Suprapubic skin (tissue), 4 donors: ENCODE measurements at places on chromosomes 12 and 14. TPM values are rescaled to one million over a fixed set of nuclear protein-coding genes. Genes with fewer than 3 reads are reported as not detected.

DNA sequence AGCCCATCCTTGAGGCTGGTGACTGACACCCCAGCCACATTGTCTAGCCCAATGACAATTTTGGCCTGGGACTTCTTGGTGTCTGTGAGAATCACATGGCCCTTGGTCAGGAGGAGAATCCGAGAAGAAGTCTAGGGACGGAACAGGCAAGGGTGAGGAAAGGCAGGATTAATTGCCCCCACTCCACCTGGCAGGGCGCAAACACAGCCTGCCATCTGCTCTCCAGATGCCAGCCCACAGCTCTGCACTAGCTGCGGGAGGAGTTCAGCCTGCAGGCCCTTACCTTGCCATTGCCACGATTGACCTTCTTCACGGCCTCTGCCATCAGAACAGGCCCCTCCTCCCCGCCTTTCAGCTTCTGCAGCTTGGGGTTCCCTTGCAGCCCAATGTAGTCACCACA is 13.1 kb upstream of the TAC3 start:
- no peaks in the 10 kb centered on the region for H3K36me3 ChIP-seq
- H3K27ac ChIP-seq = no peak overlapping the region
- H3K4me1 ChIP-seq = peaks cover 8% of the 10 kb centered on the region
- H3K4me3 ChIP-seq = no peak overlapping the region
- no peaks in the 10 kb centered on the region for H3K27me3 ChIP-seq

- no peak for DNase-seq
- no peaks in the 10 kb centered on the region for H3K36me3 ChIP-seq
- H3K4me3 ChIP-seq = no peak overlapping the region
- H3K27ac ChIP-seq = no peak overlapping the region
Observed at GRCh38 chr14:40850191-40850590, 756.5 kb upstream of the LRFN5 start.

The CYP46A1 gene
- 0.47 TPM for total RNA-seq

The POTEG gene
- total RNA-seq = not detected

DNA sequence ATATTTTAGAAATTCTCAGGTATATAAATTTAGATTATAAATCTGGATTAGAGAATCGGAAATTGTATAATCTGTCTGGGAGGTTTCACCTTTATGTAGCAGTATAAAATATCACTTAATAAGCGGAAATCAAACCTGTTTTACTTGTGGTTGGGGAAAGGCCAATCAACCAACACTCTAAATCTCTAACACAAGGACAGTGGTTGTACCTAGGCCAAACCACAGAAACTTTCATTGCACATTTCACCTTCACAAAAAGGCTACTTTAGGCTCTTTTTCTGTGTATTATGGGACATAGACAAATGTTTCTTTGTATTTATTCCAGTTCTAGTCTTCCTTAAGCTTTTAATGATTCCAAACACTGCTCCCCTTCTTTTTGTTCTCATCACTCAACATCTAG is 19.8 kb downstream of the ERH start:
- H3K36me3 ChIP-seq = peaks cover 60% of the 10 kb centered on the region
- H3K27ac ChIP-seq = no peak overlapping the region
- DNase-seq = no peak
- H3K4me1 ChIP-seq = no peaks in the 10 kb centered on the region
- no peaks in the 10 kb centered on the region for H3K27me3 ChIP-seq

DNA sequence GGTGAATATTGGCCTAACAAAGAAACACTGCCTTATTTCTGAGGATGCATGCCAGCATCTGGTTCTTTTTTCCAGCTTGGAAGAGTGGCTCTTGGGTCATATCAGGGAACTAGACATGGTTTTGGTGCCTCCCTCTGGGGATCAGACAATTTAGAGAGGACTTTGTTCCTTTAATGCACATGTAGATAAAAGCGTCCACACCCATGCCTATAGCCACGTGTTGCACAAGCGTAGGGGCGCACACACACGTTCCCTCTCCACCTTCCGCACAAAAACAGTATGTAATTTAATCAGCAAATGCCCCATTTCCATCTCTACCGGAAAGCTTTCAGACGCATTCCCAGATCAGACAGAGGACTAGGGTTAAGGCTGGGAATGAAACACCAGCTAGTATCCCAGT is 61.7 kb upstream of the RIC8B start:
- no peak overlapping the region for H3K4me3 ChIP-seq
- no peaks in the 10 kb centered on the region for H3K36me3 ChIP-seq
- H3K27ac ChIP-seq = no peak overlapping the region
- DNase-seq = no peak

The CFAP54 gene
- not detected for total RNA-seq

DNA sequence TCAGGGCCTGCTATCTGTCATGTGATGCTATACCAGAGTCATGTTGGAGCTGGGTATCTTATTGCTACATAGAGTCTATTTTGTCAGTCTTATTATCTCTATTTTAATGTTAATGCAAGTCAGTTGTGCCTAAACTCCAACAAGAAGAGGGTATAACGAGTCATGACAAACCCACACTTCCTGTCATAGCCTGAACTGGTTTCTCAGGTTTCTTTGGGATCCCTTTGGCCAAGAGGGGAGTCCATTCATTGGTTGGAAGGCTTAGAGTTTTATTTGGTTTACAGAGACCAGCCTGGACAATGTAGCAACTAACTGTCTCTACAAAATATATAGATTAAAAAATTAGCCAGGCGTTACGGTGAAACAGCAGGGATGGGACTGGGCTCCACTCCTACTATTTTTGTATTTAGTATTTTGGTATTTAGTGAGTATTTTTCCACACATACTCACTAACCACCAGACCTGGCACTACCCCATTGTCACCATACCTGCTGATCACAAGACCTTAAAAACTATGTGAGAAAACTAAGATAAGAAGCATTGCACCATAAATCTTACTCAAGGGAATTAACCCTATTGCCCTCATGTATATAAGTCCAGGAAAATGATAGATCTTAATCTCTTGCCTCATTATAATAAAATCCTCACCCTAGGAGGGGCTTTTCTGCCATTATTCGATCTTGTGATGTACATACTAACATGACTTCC is 387.5 kb downstream of the IPO8 start:
- DNase-seq = no peak
- no peaks in the 10 kb centered on the region for H3K4me1 ChIP-seq
- no peak overlapping the region for H3K27ac ChIP-seq
- H3K4me3 ChIP-seq = no peak overlapping the region
- no peaks in the 10 kb centered on the region for H3K36me3 ChIP-seq

The KRT83 gene
- total RNA-seq = not detected

The RASSF9 gene
- 1.9 TPM for total RNA-seq

The OR6C74 gene
- total RNA-seq = not detected

DNA sequence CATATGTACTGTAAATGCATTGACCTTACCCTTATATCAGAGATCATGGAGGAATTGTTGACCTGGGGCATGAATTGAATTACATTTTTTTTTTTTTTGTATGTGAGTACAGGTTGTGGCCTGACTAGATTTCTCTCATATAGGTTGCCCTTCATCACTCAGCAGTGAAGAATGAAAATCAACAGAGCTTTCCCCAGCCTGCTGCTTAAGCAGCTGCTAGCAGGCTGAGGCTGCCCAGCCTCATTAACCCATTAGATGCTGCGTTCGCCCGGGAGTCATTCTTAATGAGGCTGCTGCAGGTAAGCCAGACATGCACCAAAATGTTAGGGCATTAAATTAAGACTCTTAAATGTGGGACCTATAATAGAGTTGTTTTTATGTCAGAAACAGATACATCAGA is 236.0 kb downstream of the ETNK1 start:
- DNase-seq = no peak
- no peaks in the 10 kb centered on the region for H3K36me3 ChIP-seq
- no peak overlapping the region for H3K27ac ChIP-seq
- no peaks in the 10 kb centered on the region for H3K4me1 ChIP-seq

DNA sequence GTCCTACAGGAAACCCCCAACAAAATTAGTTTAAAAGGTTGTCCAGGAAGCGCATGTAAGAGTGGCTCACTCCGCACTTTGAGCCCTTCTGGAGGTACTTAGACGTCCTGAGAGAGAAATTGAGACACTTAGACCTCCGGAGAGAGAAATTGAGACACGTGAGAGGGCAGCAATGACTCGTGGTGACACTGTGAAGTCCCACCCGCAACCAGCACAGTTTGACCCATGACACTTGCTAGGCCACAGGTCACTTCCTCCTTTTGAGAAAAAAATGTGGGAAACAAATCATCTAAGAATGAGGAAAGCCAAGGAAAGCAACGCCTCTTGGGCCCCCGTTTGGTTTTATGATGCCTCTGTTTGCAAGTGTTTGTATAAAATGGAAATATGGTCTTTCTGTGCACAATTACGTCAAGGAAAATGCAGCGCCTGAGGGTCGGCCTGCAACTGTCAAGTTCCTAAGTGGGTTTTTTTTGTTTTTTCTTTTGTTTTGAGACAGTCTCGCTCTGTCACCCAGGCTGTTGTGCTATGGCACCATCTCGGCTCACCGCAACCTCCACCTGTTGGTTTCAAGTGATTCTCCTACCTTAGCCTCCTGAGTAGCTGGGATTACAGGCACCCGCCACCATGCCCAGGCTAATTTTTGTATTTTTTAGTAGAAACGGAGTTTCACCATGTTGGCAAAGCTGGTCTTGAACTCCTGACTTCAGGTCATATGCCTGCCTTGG is 13.6 kb upstream of the CDCA4 start:
- H3K27me3 ChIP-seq = no peaks in the 10 kb centered on the region
- no peak for DNase-seq
- no peak overlapping the region for H3K27ac ChIP-seq
- no peaks in the 10 kb centered on the region for H3K4me1 ChIP-seq

- no peaks in the 10 kb centered on the region for H3K4me1 ChIP-seq
- no peak overlapping the region for H3K27ac ChIP-seq
- peaks cover 7% of the 10 kb centered on the region for H3K36me3 ChIP-seq
- no peaks in the 10 kb centered on the region for H3K27me3 ChIP-seq
- H3K4me3 ChIP-seq = no peak overlapping the region
Observed at GRCh38 chr14:102424923-102425322, 62.2 kb downstream of the TECPR2 start.

DNA sequence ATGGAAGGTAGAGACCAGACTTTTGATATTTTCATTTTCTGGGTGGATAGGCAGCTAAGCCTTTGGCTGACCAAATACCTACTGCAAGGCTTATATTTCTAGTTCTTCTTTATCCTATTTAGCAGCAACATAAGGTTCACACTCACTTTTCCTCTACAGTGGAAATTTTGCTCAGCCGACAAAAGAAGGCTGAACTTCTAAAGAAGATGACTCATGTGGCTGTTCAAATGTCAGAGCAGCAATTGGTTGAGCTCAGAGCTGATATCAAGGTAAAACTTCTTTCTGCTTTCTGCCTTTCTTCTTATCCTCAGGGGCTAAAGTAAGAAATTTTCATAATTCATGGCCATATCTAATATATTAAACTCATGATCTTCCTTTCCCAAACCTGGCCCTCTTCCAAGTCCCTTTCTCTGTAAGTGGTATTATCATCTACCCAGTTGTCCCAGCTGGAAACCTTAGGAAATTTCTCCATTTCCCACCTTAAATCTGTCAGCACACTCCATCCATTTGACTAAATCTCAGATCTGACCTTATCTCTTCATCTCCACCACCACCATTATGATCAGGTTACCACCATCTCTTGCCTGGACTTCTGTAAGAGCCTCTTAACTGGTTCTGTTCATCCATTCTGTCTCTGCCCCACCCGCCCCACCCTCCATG is 19.8 kb upstream of the KCNH3 start:
- H3K4me1 ChIP-seq = no peaks in the 10 kb centered on the region
- no peak overlapping the region for H3K4me3 ChIP-seq
- no peaks in the 10 kb centered on the region for H3K27me3 ChIP-seq
- H3K36me3 ChIP-seq = peaks cover 26% of the 10 kb centered on the region

GRCh38 chr12:6956021-6956727 is 5.0 kb downstream of the PTPN6 start:
- no peak overlapping the region for H3K4me3 ChIP-seq
- no peak overlapping the region for H3K27ac ChIP-seq
- no peak for DNase-seq
- peaks cover 7% of the 10 kb centered on the region for H3K36me3 ChIP-seq
- H3K27me3 ChIP-seq = no peaks in the 10 kb centered on the region

DNA sequence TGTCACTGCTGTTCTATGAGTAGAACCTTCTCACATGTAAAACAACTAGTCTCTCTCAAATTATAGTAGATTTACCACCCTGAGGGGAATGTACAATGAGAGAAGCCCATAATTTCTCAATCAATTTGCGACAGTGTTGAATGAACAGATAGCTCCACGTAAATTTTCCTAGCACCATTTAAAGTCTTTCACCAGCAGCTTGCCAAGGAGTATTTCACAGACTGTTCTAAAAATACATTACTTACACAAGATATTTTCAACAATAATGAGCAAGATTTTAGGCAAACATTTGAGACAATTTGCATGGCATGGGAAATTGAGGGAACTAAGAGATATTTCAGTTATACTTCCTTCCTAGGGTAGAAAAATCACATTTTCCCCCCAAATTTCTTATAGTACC is 151.6 kb downstream of the KICS2 start:
- no peak overlapping the region for H3K27ac ChIP-seq
- H3K27me3 ChIP-seq = no peaks in the 10 kb centered on the region
- H3K4me3 ChIP-seq = no peak overlapping the region
- no peaks in the 10 kb centered on the region for H3K4me1 ChIP-seq
- H3K36me3 ChIP-seq = peaks cover 11% of the 10 kb centered on the region

The ESR2 gene
- not detected for total RNA-seq

GRCh38 chr12:89573051-89573810 is 47.4 kb upstream of the POC1B start:
- peaks cover 10% of the 10 kb centered on the region for H3K4me1 ChIP-seq
- H3K27ac ChIP-seq = no peak overlapping the region
- no peaks in the 10 kb centered on the region for H3K36me3 ChIP-seq

DNA sequence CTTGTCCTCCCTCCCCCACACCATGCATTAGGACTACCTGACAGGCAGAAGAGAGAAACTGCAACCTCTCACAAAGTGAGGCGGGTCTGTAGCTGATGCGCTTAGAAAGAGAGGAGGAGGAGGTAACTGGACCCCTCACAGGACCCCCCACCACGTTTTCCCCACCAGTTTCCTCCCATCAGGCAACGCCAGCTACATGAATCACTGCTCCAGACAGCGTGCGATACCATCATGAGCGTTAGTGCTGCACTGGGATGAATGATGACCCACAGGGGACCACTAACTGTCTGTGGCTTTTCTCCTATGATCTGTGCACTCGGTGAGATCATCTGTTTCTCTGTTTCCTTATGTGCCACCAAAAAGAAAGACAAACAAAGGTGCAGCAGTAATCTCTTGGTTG is 77.7 kb downstream of the KCNK10 start:
- H3K27ac ChIP-seq = no peak overlapping the region
- no peaks in the 10 kb centered on the region for H3K36me3 ChIP-seq
- no peak overlapping the region for H3K4me3 ChIP-seq
- H3K4me1 ChIP-seq = no peaks in the 10 kb centered on the region
- peaks cover 3% of the 10 kb centered on the region for H3K27me3 ChIP-seq
- DNase-seq = no peak

GRCh38 chr12:25074954-25075353 is 120.0 kb downstream of the DNAI7 start:
- DNase-seq = no peak
- H3K4me3 ChIP-seq = no peak overlapping the region
- no peak overlapping the region for H3K27ac ChIP-seq

The MYH6 gene
- total RNA-seq = not detected

The C14orf132 gene
- total RNA-seq = 21.9 TPM
